ENCODE measurements at places on chromosomes 2 and 18. TPM values are rescaled to one million over a fixed set of nuclear protein-coding genes. Genes with fewer than 3 reads are reported as not detected.

GRCh38 chr18:22542406-22542835 is 124.7 kb upstream of the CTAGE1 start:
- peaks cover 75% of the 10 kb centered on the region for H3K4me1 ChIP-seq
- H3K27me3 ChIP-seq, result no peaks in the 10 kb centered on the region
- peak overlapping the region; percentile 57 for H3K27ac ChIP-seq
- no peaks in the 10 kb centered on the region for H3K36me3 ChIP-seq
- DNase-seq, result no peak

DNA sequence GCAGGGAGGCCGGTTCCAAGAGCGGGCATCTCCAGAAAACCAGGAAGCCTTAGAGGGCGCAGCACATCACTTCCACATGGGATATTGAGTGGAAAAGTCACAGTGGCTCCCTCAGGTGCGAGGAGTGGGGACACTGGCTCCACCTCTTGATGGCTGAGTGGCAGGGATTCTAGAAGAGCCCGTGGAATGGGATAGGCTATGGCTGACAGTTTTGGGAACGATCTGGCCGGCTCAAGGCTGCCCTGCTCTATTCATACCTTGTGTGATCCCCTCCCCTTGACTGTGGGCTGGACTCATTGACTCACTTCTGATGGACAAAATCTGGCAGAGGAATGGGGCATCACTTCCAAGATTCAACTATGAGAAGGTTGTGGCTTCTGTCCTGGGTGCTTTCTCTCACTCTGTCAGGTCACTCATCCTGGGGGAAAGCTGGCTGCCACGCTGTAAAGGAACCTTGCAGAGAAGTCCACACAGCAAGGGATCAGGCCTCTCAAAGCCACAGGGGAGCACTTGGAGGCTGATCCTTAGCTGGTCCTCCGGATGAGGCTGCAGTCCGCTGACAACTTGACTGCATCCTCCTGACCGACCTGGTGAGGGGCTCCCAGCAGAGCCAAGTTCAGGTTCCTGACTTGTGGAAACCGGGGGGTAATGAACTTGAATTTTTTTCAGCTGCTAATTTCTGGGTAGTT is 46.7 kb upstream of the HS6ST1 start:
- no peak overlapping the region for H3K4me3 ChIP-seq
- peaks cover 27% of the 10 kb centered on the region for H3K4me1 ChIP-seq
- no peaks in the 10 kb centered on the region for H3K36me3 ChIP-seq
- no peak for DNase-seq

GRCh38 chr2:221455214-221455613 is 116.9 kb downstream of the EPHA4 start:
- H3K27ac ChIP-seq, result no peak overlapping the region
- DNase-seq, result no peak
- no peaks in the 10 kb centered on the region for H3K4me1 ChIP-seq
- H3K36me3 ChIP-seq, result peaks cover 3% of the 10 kb centered on the region

DNA sequence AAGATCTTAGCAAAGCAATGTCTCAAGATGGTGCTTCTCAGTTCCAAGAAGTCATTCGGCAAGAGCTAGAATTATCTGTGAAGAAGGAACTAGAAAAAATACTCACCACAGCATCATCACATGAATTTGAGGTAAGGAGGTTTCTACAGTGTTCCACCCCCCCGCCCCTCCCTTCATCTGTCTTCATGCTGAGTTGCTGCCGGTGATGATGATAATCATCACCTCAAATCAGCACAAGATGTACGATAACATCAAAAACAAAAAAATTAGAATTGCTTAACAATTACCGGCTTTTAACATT is 14.6 kb downstream of the UGP2 start:
- peaks cover 33% of the 10 kb centered on the region for H3K4me1 ChIP-seq
- H3K27me3 ChIP-seq, result no peaks in the 10 kb centered on the region
- no peak overlapping the region for H3K4me3 ChIP-seq

GRCh38 chr2:196515608-196516007 is 123.9 kb upstream of the CCDC150 start:
- no peaks in the 10 kb centered on the region for H3K36me3 ChIP-seq
- no peaks in the 10 kb centered on the region for H3K27me3 ChIP-seq
- no peak overlapping the region for H3K4me3 ChIP-seq
- no peak overlapping the region for H3K27ac ChIP-seq

DNA sequence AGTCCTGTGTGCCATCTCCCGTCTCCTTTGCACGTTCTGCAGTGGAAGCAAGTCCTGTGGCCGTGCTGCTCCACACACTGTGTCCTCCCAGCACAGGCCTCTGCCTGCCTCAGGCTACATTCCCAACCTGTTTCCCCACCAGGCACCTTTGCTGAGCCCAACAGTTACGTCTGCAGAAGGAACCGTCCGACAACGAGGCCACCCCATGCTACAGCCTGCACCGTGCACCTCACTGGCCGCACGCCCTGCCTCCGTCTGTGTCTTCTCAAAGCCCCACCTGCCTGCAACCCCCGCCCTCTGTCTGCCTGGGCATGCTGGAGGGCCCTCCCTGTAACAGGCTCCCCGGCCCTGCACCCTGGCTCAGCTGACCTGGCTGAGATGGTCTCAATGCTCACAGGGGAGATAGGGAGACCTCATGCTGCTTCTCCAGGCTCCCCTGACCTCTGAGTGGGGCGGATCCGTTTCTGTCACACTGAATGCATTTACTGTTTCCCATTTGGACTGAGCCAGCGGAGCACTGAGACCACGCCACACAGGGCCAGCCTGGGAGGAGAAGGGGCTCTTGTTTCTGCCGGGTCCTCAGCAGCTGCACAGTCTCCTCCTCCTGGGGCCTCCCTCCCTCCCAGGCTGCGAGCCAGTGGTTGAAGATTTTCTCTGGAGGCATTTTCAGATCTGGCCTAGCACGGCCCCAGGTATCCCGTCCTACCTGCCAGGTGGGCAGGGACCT is 109.1 kb upstream of the OTOS start:
- peaks cover 50% of the 10 kb centered on the region for H3K4me1 ChIP-seq
- no peak overlapping the region for H3K4me3 ChIP-seq
- no peak for DNase-seq
- H3K27me3 ChIP-seq, result no peaks in the 10 kb centered on the region
- peak overlapping the region; percentile 94 for H3K27ac ChIP-seq

DNA sequence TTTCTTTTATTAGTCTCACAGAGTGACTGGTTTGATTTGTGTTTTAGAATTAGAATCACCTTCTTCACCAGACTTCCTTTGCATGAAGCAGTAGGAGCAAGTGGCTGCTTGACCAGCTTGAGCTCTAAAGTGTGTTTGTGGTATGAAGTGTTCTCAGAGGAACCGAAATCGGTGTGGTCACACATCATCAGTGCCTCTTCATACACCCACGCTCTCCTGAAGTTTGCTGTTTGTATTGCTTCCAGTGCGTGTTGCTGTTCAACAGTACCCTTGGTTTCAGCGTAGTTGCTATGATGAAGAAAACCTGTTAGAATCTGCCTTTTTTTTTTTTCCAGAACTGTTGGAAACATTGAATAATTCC is 77.9 kb downstream of the LIMS1 start:
- no peaks in the 10 kb centered on the region for H3K36me3 ChIP-seq
- DNase-seq, result no peak
- no peak overlapping the region for H3K4me3 ChIP-seq
- H3K27me3 ChIP-seq, result no peaks in the 10 kb centered on the region
- H3K4me1 ChIP-seq, result no peaks in the 10 kb centered on the region

DNA sequence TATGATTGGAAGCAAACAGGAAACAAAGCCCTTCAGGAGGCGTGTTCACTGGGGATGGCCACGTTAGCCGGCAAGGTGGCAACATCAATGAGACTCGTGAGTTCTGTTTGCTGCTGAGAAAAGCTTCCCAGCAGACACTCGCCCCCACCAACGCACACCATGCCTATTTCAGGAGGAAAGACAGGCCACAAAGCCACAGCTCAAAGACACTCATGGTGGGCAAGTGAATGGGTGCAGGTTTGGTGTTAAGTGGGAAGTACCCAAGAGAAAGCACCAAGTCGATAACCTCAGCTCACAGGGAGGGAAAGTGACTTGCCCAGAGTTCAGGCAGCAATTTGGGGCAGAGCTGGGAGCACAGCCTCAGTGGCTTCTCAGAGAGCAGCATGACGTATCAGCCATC is 10.5 kb upstream of the MTERF4 start:
- H3K27ac ChIP-seq, result no peak overlapping the region
- H3K27me3 ChIP-seq, result no peaks in the 10 kb centered on the region
- no peaks in the 10 kb centered on the region for H3K36me3 ChIP-seq
- H3K4me1 ChIP-seq, result no peaks in the 10 kb centered on the region
- no peak overlapping the region for H3K4me3 ChIP-seq
- DNase-seq, result no peak

DNA sequence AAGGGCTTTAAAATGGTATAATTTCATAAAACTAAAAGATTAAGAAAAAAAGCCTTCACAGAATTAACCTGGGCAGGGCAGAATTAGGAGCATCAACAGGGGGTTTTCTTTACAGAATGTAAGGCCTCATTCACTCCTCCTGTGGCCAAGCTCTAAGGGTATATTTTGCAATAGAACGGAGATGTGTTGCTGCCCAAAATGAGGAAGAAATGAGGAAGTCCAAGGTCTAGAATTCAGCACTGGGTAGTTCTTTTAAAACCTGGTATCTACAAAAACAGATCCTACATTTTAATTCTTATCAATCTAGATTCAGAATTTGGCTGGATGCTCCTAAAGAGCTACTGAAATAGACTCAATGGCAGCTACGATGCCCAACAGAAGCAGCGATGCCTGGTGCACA is 101.8 kb downstream of the AKAIN1 start:
- DNase-seq, result no peak
- H3K36me3 ChIP-seq, result no peaks in the 10 kb centered on the region
- H3K4me1 ChIP-seq, result no peaks in the 10 kb centered on the region
- no peak overlapping the region for H3K4me3 ChIP-seq
- no peak overlapping the region for H3K27ac ChIP-seq

DNA sequence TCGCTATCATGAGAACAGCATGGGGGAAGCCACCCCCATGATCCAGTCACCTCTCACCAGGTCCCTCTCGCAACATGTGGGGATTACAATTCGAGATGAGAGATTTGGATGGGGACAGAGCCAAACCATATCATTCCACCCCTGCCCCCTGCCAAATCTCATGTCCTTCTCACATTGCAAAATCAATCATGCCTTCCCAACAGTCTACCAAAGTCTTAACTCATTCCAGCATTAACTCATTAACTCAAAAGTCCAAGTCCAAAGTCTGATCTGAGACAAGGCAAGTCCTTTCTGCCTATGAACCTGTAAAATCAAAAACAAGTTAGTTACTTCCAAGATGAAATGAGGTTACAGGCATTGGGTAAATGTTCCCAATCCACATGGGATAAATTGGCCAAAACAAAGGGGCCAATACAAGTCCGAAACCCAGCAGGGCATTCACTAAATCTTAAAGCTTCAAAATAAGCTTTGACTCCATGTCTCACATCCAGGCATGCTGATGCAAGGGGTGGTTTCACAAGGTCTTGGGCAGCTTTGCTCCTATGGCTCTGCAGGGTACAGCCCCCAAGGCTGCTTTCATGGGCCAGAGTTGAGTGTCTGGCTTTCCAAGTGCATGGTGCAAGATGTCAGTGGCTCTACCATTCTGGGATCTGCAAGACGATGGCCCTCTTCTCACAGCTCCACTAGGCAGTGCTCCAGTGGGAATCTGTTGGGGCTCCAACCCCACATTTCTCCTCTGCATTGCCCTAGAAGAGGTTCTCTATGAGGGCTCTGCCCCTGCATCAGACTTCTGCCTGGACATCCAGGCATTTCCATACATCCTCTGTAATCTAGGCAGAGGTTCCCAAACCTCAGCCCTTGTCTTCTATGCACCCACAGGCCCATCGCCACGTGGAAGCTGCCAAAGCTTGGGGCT is 14.8 kb downstream of the TAF1B start:
- no peaks in the 10 kb centered on the region for H3K4me1 ChIP-seq
- H3K4me3 ChIP-seq, result no peak overlapping the region
- H3K36me3 ChIP-seq, result peaks cover 16% of the 10 kb centered on the region
- DNase-seq, result no peak

GRCh38 chr18:69586537-69586936 is 185.8 kb downstream of the DOK6 start:
- H3K4me3 ChIP-seq, result no peak overlapping the region
- no peaks in the 10 kb centered on the region for H3K4me1 ChIP-seq
- no peaks in the 10 kb centered on the region for H3K36me3 ChIP-seq
- H3K27me3 ChIP-seq, result no peaks in the 10 kb centered on the region

- no peaks in the 10 kb centered on the region for H3K4me1 ChIP-seq
- no peak for DNase-seq
- no peak overlapping the region for H3K27ac ChIP-seq
- no peaks in the 10 kb centered on the region for H3K36me3 ChIP-seq
- no peak overlapping the region for H3K4me3 ChIP-seq
Measured at GRCh38 chr2:216915557-216916150, 55.8 kb upstream of the TNP1 start.

GRCh38 chr2:186641807-186642321 is 52.0 kb upstream of the FAM171B start:
- H3K27me3 ChIP-seq, result no peaks in the 10 kb centered on the region
- no peaks in the 10 kb centered on the region for H3K4me1 ChIP-seq

DNA sequence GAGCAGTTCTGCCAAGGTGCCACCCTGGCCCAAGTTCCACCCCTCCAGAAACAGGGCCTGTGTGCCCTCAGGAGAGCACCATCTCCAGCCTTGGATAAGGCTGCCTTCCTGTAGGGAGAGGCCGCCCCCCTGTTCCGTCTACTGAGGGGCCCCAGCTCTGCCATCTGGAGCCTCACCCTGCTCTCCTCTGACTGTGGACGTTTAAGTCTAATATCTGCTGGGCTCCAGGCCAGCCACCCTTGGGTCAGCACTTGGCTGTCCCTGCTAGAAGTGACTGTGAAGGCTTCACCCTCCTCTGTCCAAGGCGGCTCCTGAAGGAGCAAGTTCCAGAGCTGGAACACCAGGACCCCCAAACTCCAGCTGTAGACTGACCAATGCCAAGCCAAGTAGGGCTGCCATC is 26.3 kb downstream of the RHOB start:
- H3K27me3 ChIP-seq, result no peaks in the 10 kb centered on the region
- H3K27ac ChIP-seq, result no peak overlapping the region
- H3K4me1 ChIP-seq, result no peaks in the 10 kb centered on the region
- H3K4me3 ChIP-seq, result no peak overlapping the region
- H3K36me3 ChIP-seq, result no peaks in the 10 kb centered on the region

The PREB gene
- 64.3 TPM for total RNA-seq

The IRS1 gene
- 18.8 TPM for total RNA-seq

The PIEZO2 gene
- total RNA-seq, result 8.3 TPM

Measured in thoracic aorta (tissue), 2 donors.